ENCODE measurements at places on chromosomes 6 and 20. TPM values are rescaled to one million over a fixed set of nuclear protein-coding genes. Genes with fewer than 3 reads are reported as not detected.

- no peak for DNase-seq
These were observed 54.1 kb upstream of the SHLD1 start for GRCh38 chr20:5696011-5696559.

MATN4 gene
- not detected for total RNA-seq

DNA sequence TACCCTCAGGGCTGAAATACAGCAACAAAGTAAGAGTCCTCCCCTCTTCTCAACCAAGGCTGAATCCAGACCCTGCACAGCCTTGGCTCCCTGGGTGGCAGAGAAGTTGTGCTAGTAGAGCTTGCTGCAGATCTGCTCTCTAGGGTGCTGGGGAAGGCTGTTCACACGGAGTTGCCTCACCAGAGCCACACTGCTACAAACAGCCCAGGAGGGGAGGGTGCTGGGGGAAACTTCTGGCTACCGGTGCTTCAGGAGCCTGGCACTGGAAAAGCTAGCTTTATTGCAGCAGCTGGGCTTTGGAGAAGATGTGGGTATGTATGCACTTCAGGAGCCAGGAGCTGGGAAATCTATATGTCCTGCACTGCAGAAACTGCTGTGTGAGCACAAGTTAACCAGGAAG lies 37.6 kb upstream of the SUPT3H start:
- no peak for DNase-seq

DNA sequence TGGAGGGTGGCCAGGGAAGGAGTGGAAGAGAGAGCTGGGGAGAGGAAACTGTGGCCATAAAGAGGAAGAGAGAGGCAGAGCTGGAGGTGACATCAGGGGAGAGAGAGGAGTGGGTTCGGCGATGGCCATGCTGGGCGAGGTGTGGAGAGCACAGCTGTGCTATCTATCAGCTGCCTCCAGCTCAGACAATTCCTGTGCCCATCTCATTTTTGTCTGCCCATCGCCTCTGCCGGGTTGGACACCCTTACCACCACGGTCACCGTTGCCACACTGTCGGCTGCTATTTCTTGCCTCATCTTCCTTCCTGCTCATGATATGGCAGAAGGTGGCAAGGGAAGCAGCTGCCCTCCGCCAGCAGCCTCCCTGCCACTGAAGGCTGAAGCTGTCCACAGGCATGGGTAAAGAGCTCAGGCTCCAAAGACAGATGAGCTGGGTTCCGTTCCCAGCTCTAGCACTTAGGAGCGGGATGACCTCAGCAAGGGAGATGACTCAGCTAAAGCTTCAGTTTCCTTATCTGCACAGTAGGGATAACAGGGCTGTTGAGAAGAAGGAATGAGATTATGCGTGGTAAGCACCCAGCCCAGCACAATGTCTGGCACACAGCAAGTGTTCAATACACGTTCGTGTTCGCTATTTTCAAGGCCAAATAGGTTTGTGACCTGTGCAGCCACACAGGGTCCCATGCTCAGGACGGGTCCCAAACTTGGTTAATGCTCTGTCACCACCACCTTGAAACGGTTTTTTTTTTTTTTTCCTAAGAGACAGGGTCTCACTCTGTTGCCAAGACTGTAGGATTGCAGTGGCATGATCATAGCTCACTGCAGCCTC lies 21.9 kb upstream of the TAF8 start:
- DNase-seq = peak; percentile 54

LTB gene
- total RNA-seq = 1.4 TPM

SLC17A2 gene
- not detected for total RNA-seq

DNA sequence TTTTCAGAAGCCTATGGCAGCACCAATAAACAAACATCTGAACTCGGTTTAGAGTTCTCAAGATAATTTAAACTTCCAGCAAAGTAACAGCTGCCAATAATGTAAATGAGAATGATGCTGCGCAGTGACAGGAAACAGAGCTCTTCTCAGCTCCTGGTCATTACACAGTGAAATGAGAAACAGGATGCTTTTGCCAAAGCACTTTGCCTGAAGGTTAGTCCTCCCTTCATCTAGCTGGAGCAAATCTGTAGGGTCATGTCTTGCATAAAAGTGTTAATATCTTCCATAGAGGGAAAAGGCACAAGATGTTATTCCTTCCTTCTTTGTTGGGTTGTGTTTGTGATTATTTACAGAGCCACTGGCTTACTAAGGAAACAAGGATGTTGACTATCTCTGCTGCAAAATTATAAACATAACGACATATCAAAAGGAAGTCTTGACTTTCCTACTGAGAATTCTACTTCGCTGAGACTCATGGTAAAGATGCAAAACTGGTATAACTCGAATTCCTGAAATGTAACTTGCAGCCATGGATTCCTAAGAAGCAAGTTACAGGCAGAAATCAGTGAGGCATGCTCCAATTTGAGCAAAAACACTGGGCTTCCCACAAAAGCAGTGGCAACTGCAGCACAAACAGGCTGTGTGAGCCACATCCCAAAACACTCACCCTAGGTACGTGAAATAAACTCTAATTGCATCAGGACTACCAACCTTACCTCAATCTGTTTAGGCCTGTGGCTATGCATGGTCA lies 102.5 kb upstream of the BEND6 start:
- no peak for DNase-seq

DNA sequence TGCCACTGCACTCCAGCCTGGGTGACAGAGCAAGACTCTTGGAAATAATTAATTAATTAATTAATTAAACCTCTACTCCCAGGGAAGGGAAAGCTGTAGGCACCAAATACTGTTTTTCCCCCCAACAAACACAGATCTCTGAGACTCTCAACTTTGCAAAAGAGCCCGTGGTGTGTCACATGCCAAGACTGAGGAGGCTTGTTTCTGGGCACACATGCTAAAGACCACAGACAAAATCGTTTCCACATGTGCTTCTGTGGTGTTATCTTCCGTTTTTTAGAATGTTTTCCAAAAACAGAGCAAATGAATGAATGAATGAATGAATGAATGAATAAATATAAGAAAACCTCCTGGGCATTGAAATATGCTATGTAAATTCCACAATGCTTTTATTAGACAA lies 55.6 kb upstream of the ATXN1 start:
- no peak for DNase-seq

GRCh38 chr6:121879149-121879548 lies 443.7 kb downstream of the GJA1 start:
- no peak for DNase-seq
